ENCODE measurements at places on chromosomes 6 and 20. TPM values are rescaled to one million over a fixed set of nuclear protein-coding genes. Genes with fewer than 3 reads are reported as not detected.

GRCh38 chr6:10554826-10555225 is 33.7 kb downstream of the GCNT2 start:
- no peak for DNase-seq

FERMT1 gene
- total RNA-seq, result 1.2 TPM

DNA sequence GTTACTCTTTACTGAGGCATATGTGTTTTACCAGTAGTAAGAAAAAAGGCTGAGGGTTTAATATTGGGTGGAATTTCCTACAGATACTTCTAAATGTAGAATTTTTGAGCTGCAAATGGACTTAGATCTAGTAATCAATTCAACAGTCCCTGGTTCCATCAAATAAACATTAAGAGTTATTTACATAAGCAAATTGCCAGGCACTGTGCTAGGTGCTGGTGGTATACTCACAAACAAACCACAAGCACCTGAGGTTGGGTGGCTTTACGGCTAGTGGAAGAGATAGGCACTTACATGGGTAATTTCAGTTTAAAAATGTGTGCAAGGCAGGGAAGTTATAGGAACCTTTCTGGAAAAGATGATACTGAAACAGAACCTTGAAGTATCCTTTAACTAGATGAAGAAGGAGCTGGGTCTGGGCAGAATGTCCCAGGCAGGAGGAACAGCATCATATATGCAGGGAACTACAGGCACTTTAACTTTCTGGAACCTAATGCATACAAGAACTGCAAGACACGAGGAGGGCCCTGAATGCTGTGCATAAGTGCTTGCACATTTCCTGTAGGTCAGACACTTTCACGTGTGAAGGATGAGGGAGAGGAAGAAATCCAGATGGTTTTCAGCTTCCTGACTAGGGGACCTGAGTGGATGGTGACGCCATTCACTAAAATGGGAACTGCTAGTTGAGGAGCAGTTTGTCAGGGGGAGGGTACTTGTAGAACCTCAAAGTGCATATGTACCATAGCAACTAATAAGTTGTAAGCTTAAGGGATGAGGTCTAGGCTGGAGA is 4.5 kb downstream of the CCN6 start:
- DNase-seq, result no peak

DNA sequence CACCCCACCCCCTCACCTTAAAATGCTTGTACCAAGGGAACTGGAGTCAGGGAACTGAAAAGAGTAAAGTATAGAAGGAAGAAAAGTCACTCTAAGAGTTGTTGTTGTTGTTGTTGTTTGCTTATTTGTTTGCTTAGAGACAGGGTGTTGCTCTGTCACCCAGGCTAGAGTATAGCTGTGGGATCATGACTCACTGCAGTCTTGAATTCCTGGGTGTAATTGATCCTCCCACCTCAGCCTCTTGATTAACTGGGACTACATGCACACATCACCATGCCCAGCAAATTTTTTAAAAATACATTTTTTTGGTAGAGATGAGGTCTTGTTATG is 681.6 kb upstream of the GJE1 start:
- no peak for DNase-seq

GRCh38 chr20:62122654-62123449 is 577 bp downstream of the LSM14B start:
- DNase-seq, result peak; percentile 85

DNA sequence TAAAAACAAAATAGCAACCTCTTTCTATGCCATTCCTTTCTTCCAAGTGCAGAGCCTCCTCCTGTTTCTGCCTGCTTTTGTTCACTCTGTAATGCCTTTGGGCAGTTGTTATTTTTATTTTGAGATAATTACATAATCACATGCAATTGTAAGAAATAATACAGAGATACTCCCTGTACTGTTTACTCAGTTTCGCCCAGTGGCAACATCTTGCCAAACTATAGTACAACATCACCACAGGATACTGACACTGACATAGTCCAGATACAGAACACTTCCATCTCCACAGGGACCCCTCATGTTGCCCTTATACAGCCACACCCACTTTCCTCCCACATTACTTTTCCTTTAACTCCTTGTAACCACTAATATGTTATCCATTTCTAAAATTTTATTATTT is 59.7 kb downstream of the BANF2 start:
- no peak for DNase-seq

ANKRD6 gene
- total RNA-seq, result 8.6 TPM
